Stimulated activated CD4-positive, alpha-beta T cell treated with anti-CD3 and anti-CD28 coated beads, TNF-alpha, amount 100 ng/mL, for 48 hours (primary cell): ENCODE measurements at places on chromosomes 3 and 15.

- DNase-seq = no peak
These were observed 34.6 kb upstream of the CACNA2D3 start for GRCh38 chr3:54087581-54088410.

DNA sequence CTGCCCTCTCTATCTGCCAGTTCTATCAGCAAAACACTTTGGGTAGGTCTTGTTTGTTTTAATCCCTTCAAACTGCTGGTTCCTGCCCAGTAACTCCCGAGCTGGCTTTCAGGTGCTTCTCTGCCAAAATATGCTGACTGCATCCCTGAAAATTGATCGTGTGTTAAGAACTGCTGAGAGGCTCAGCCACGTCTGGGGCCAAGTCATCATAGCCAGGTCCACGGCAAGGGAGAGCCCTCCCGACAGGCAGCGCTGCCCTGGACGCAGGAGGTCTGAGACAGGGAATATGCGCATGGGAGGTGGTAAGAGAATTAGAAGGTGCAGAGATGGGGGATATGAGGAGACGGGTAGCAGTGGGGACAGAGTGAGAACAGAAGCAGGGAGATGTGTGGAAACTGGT lies 179.7 kb upstream of the TOPAZ1 start:
- DNase-seq = no peak

DNA sequence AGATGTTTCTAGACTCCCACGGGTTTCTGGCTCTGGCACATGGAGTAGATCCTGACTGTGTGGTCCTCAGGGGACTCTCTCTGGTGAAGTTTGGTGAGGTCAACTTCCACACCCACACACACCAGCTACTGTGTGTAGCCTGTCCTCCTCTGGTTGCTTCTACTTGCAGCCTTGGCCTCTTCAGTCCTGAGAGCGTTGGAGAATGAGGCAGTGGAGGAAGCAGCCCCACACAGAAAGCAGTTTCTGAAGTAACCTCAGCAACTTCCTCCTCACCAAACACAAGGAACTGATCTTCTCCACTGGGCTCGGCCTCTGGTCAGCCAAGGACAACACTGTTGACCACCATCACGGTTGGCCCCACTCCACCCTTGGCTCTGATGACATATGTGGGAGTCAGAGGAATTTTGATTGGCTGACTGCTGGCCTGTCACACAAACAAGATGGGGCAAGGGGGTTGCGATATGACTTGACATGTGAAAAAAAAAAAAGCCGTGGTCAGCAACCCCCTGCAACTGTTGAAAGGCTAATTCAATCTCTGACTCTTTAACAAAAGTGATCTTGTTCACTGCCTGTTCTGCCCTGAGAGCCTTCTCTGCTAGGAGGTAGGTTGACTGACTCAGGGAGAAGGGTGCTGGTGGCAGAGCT lies 19.6 kb downstream of the CD86 start:
- no peak for DNase-seq

- DNase-seq = no peak
These were observed 202.2 kb upstream of the BHLHE40 start for GRCh38 chr3:4776980-4777581.

DNA sequence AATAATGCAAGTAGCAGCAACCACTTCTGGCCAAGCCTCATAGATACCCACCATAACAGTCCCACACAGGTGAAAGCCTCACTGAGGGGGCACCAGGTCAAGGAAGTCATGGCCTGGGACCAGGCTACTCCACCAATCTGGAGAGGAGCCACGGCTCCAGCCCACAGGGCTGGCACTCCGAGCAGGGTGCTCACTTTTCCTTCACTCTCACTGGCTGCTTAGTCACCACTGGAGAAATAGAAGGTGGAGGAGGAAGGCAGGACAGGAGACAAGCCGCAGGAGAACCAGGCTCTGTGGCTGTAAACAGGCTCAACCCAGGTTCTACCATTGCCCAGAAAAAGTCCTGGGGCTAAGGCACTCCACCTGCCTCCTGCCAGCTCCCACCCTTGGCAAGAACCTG lies 1.2 kb downstream of the USP19 start:
- no peak for DNase-seq

GRCh38 chr3:129596194-129597086 lies 10.0 kb downstream of the PLXND1 start:
- DNase-seq = no peak

GRCh38 chr3:191008074-191008473 lies 145.6 kb upstream of the GMNC start:
- DNase-seq = no peak

DNA sequence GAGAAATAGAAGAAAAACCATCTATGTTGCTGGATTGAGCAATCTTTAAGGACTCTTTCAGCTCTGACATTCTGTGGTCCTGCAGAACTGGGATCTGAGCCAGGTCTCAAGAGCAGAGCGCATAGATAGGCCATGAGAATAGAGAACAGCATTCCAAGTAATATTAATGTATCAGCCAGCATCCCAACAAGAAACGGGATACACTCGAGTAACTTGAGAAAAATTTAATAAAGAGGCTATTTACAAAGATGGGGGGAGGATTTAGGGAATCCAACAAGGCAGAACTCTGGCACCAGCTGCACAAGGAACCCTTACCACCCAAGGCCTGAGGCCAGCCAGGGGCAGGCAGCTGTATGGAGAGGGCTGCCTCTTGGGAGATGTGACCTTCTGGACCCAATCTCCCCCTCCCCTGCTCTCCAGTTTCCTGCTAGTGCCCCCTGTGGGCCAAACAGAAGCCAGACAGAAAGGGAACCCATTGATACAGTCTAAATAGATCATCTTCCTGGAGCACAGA lies 8.2 kb downstream of the TMOD2 start:
- no peak for DNase-seq
